Breast epithelium (tissue), 4 donors: ENCODE measurements at places on chromosomes 2 and 18. TPM values are rescaled to one million over a fixed set of nuclear protein-coding genes. Genes with fewer than 3 reads are reported as not detected.

GRCh38 chr2:177635696-177636095 lies 243.1 kb downstream of the AGPS start:
- no peak for DNase-seq

- no peak for DNase-seq
These were observed 53.8 kb downstream of the MYO1B start for GRCh38 chr2:191299010-191299409.

- DNase-seq = no peak
These were observed 204.0 kb downstream of the MGAT5 start for GRCh38 chr2:134457765-134458472.

DNA sequence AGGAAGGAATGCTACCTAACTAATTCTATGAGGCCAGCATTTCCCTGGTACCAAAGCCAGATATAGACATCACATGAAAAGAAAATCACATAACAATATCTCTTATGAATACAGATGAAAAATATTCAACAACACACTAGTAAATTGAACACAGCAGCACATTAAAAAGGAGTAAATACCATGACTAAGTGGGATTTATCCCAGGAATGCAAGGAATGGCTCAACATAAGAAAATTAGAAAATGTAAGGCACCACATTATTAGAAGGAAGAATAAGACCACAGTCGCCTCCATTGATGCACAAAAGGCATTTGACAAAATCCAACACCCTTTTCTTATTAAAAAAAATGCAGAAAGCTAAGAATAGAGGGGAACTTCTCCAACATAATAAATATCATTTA lies 133.9 kb downstream of the TTC32 start:
- no peak for DNase-seq

Gene OTOF
- 0.15 TPM for total RNA-seq
